Activated CD4-positive, alpha-beta T cell treated with anti-CD3 and anti-CD28 coated beads for 36 hours (primary cell): ENCODE measurements at places on chromosomes 5 and 9. TPM values are rescaled to one million over a fixed set of nuclear protein-coding genes. Genes with fewer than 3 reads are reported as not detected.

DNA sequence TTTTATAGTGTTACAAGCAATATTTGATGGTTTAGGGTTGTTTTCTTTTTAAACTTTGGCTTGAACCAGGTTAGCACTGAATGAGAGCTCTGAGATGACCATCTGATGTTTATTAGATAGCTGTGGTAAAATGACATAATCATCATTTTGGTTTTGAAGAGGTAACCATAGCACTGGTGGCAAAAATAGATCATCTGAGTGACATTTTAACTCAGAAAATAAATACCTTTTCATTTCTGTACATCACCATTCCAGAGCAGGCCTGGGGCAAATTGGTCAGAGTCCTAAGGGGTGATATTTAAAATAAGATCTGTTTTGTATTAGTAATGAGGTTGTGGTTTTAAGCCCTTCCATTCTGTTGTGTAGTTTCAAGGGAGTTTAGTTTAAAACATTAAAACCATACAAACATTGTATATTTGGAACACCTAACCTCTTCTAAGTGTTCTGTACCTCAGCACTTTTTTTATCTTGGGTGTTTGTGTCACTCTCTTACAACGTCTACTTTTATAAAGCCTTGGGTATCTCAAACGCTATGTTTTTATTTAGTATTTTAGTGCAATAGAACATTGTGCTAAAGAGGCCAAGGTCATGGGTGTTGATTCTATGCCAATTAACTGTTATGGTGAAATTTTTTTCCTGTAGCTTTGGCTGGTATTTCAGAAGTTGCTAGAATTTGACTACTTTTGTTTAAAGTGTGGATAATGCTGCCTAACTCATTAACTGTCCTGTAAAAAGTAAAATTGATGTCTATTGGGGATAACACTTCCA is 166.1 kb downstream of the CD180 start:
- no peak for DNase-seq

- no peak for DNase-seq
Measured at GRCh38 chr5:51138164-51138563, 245.1 kb upstream of the ISL1 start.

GRCh38 chr5:366541-367357 is 45.2 kb downstream of the AHRR start:
- DNase-seq, result peak; percentile 2

Gene MOB3B
- 0.80 TPM for total RNA-seq

Gene PCDHGA8
- total RNA-seq, result not detected

Gene ERMP1
- total RNA-seq, result 13.9 TPM
